ENCODE measurements at places on chromosomes 11 and 22.

GRCh38 chr11:70772950-70773349 is 374.6 kb downstream of the CTTN start:
- DNase-seq = no peak

GRCh38 chr11:69836401-69836800 is 17.2 kb upstream of the FGF3 start:
- no peak for DNase-seq

DNA sequence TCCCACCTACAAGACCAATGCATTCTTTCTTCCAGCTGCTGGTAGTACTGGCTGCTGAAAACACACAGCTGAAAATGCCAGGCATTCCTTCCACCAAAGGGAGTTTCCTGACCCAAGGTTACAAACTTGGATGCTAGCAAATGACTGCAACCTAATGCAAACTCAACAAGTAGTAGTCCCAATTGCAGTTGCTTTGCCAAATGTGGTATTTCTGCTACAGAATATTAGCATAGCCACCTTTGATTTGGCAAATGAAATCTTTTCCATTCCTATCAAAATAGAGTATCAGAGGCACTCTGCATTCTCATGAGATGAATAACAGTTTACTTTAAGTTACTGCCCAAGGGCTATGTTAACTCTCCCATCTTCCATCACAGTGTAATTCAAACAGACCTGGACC is 172.0 kb upstream of the ARHGAP42 start:
- DNase-seq = no peak

GRCh38 chr11:111344032-111344431 is 35.0 kb downstream of the POU2AF1 start:
- no peak for DNase-seq

- no peak for DNase-seq
Observed at GRCh38 chr11:115980337-115981103, 476.3 kb upstream of the CADM1 start.

GRCh38 chr11:57283231-57283990 is 41.3 kb downstream of the TNKS1BP1 start:
- no peak for DNase-seq

GRCh38 chr11:64032050-64032449 is 3.7 kb upstream of the FLRT1 start:
- DNase-seq = no peak

- no peak for DNase-seq
Observed at GRCh38 chr11:126361400-126361799, 5.9 kb downstream of the ST3GAL4 start.

GRCh38 chr22:29031227-29032011 is 30.2 kb downstream of the C22orf31 start:
- peak; percentile 79 for DNase-seq

DNA sequence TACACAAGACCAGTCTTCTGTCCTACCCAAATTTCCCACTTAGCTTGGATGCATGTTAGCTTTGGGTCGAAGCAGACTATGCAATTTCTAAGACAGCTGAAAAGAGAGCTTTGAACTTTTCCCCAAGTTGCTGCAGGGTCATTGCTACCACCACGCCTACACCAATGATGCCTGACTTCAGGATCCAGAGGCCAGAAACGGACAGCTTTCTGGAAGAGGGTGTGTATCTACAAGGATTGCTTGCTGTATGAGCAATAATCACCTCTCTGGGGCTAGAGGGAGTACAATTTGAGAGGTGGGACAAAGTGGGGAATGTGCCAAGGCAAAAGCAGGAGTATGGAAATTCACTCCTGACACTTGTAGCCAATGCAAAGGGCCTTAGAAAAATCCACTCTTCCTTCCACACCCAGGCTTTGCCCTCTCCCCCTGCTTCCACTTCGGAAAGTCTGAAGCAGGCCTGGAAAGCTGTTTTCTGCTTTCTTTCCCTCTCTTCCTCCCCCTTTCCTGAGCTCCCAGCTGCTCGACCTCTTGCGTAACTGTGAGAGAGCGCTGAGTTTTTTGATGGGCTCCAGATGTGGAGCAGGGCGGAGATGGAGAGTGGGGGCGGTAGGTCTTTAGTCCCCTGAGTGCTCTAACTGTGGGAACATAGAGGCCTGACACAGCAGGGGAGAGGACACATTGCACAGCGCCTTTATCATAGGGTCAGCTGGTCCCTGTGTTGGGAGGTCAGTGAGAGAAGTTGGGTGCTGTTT is 2.1 kb upstream of the PHLDB1 start:
- peak; percentile 38 for DNase-seq

DNA sequence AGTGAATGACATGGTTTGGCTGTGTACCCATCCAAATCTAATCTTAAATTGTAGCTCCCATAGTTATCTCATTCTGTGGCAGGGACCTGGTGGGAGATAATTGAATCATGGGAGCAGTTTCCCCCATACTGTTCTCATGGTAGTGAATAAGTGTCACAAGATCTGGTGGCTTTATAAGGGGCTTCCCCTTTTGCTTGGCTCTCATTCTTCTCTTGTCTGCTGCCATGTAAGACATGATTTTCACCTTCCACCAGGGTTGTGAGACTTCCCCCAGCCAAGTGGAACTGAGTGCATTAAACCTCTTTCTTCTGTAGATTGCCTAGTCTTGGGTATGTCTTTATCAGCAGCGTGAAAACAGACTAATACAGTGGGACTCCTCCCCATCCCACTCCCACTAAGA is 11.1 kb downstream of the OR5A2 start:
- no peak for DNase-seq

- DNase-seq = no peak
Observed at GRCh38 chr11:121780971-121781370, 328.2 kb upstream of the SORL1-AS1 start.

DNA sequence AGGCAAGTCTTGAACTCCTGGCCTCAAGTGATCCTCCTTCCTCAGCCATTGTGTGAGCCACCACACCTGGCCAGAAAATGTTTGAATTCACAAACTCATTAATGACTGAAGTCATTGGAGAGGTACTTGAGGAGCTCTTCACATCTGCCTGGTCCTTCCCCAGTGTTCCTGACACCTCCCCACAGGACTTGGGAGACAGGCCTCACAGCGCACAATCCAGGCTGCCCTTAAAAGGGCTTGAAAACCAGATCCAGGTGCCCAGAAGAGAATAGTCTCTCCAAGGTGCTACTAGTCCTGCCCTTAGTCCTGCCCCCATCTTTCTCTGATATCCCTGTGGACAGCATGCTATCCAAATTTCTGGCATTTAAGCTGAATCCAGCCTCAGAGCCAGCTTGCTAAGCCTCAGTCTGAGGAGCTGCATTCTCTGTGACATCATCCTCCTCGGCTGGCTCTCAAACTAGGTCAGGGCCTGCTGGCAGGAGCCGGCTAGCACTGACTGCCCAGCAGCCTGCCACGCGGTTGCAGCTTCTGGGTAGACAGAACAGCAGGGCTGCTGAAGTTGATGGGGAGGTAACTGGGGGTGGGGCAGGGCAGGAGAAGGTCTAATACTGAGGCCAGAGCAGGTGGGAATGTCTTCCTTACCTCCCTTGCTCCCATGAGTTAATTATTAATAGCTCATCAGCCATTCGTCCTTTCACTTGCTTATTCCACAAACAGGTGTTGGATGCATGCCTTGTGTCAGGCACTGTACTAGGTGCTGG is 35.3 kb upstream of the NECTIN1 start:
- DNase-seq = no peak

DNA sequence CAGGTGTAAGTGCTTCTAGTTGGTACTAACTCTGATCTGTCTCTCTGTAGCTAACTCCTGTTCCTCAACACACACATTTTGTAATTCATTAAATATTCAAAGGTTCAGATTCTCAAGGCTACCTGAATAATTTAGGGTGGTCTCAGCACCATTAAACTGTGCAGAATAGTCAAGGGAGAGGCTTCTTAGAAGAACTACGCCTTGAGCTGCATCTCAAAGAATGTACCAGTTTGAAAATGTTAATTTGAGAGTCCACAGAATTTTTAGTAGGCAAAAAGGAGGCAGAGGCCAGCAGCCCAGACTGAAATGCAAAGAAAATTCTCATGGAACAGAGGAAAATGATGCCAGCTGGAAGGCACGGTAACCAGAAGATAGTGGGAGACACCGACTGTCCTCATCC is 72.2 kb downstream of the GAB2 start:
- no peak for DNase-seq

DNA sequence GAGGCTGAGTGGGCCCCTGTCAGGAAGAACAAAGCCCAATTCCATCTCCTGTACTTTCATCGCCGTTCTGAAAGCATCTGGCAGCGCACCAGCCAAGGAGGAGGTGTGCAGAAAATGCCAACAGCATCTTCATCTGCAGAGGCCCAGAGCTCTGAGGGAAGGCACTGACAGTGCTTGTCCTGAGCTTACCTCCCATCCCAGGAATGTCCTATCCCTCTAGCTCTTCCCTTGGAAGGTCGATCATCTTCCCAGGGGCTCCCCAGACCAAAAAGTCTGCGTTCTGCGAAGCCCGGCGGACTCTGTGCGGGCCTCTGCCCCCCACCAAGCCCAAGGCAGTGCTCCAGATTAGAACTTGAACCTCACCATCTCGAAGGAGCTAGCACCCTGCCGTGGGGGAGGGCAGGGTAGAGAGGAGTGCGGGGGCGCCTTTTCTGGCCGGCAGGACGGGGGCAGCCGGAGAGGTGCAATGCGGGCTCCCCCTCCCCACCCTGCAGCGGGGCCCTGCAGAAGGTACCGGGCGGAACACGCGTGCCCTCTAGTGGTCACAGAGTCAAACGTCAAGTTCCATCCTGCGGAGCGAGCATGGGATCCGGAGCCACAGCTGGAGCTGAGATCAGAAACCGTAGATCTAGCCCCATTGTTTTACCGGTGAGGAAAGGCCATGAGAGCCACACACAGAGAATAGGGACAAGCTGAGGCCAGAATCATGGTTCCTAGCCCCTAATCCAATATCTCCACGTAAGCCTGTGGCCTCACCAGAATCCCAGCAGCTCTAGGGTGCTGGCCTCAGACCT is 5.0 kb downstream of the SCN2B start:
- no peak for DNase-seq

DNA sequence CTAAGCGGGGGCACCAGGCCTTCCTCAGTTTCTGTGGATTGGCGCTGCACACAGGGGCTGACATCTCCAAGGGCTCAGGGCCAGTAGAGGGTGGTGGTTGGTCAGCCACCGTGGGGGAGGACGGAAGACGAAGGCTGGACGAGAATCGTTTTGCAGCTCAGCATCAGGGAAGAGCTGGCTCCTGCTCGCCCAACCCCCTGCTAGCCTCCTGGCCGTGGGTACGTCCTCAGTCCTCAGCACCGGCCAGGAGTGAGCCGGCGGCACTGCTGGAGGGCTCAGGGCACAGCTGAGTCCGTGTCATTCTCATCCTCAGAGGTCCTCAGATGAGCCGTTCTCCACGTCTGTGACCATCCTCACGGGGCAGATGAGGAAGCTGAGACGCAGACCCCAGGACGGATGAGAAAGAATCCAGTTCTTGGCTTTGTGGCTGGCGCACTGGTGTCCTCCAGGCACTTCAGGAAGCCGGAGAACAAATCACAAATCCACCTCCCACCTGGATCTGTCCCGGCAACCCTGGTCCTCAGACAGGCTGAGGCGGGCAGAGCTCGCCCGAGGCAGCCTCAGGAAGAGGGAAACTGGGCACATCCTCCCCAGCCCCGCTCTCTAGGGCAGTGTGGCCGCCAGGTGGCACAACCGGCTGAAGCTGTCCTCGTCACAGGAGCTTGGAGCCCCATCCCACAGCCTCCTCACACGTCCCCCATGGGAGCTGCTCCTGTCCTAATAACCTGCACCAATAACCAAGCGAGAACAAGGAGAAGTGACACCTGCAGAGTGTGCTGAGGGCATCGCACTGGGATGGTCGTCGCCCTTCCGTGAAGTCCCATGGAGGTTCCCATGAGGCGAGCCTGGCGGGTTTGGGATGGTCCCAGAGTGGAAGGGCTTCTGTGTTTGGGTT is 393.7 kb downstream of the BRD1 start:
- DNase-seq = no peak

DNA sequence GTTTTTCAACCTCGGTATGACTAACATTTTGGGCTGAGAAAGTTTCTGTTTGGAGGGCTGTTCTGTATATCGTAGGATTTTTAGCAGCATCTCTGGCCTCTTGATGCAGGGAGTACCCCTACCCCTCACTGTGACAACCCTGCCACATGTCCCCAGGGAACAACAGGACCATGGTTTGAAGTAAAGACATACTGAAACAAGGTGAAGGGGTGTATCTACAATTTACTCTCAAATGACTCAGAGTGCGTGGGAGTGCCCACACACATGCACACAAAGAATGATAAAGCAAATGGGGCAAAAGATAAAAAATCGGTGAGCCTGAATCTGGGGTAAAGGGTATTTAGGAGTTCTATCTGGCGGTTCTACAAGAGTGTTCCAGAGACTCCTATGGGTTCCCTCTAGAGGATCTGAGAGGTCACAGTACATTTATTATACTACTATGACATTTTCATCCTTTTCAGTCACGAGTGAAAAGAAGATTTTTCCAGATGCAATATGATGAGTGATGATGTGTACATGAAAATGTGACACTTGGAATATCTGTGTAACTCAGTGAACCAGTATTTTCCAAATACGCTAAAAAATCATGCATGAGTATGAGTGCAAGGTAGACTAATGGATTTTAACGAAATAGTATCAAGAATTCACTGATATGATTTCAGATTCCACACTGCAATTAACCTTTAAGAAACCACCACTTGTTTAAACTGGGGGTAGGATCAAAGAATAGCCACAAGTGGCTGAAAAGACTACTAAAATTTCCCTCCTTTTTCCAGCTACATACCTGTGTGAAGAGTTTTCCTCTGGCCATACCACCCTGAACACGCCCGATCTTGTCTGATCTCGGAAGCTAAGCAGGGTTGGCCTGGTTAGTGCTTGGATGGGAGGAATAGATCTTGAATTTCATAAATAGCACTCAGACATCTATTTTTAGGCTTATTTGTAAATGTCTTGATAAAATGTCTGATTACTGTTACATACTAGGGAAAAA is 56.3 kb upstream of the YPEL1 start:
- no peak for DNase-seq

DNA sequence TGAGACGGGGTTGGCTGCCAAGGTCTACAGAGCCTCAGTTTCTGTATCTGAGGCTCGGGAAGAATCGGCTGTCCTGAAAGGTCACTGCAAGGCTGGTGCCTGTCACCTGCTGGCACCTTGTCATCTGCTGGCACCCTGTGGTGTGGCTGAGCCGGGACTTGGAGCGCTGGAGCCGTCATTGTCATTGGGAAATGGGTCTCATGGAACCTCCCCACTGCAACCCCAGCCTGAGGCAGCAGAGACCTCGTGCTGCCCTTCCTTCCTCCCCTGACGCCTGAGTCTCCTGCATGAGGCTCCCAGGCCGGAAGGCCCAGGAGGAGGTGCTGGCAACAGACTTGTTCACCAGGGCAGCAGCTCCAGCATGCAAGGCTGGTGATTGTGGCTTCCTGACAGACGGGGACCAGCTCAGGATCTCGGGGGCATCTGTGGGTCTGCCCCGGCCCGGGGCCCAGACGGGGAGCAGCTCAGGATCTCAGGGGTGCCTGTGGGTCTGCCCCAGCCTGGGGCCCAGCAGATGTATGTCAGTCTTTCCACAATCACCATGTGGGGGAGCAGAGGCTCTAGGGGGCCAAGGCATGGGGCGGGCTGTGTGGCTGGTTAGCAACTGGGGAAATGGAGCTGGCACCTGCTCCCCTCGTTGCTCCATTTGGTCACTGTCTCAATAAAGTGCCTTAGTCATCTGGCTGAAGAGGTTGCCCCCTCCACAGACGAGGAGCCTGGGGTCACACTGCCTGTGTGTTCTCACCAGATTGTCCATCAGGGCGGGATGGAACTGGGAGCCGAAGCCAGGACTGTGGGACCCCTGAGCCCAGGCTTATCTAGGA is 668.7 kb downstream of the BRD1 start:
- DNase-seq = no peak
